ENCODE measurements at places on chromosomes 3 and 15.

DNA sequence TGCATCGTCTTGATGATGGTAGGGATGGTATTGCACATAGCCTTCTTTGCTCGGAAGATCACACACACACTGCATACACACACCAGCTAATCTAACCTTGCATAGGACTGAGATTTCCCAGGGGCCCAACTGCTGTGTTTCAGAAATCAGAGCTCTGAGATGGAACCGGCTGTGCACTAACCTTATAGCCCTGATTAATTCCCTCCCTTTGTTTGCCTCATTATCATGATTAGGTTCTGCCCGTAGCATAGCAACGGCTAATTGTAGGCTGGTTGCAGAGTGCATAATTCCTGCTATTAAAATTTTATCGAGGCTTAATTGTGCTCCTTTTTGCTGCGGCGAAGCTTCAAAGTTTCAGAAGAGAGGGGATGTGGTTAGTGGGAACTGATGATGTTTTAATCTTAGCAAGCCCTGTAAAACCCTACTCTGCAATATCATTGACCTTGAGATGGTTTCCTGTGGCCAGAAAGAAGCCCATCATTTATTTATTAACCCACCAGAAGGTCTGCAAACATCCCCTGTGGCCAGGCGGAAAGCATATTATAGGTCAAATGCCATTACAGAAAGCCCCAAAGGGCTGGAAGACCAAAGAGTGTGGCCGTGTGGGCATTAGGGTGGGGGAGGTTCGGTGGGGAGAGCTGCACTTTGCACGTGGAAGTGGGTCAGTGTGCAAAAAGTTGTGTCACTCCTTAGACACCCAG lies 56.2 kb upstream of the GLCE start:
- DNase-seq: no peak

- no peak for DNase-seq
Measured at GRCh38 chr15:57165992-57166391, 210.3 kb upstream of the CGNL1 start.

GRCh38 chr3:64561325-64561843 lies 126.4 kb downstream of the ADAMTS9 start:
- DNase-seq: peak; percentile 69

DNA sequence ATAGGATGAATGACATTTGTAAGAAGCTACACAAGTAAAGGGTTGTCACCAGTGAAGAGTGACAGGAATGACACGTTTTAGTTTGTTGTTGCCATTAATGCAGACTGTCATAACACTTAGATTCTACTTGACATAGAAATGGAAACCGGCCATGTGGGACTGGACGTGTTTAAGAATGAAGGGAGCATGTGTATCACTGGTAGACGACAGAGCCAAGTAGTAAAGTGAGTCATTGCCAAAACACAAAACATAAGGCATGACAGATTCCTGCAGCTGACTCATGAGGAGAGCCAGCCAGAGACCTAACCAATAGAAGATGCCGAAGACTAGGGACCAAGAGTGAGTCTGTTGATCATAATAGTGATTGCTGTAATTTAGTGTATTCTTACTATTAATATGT lies 106.2 kb upstream of the PLAAT1 start:
- no peak for DNase-seq

DNA sequence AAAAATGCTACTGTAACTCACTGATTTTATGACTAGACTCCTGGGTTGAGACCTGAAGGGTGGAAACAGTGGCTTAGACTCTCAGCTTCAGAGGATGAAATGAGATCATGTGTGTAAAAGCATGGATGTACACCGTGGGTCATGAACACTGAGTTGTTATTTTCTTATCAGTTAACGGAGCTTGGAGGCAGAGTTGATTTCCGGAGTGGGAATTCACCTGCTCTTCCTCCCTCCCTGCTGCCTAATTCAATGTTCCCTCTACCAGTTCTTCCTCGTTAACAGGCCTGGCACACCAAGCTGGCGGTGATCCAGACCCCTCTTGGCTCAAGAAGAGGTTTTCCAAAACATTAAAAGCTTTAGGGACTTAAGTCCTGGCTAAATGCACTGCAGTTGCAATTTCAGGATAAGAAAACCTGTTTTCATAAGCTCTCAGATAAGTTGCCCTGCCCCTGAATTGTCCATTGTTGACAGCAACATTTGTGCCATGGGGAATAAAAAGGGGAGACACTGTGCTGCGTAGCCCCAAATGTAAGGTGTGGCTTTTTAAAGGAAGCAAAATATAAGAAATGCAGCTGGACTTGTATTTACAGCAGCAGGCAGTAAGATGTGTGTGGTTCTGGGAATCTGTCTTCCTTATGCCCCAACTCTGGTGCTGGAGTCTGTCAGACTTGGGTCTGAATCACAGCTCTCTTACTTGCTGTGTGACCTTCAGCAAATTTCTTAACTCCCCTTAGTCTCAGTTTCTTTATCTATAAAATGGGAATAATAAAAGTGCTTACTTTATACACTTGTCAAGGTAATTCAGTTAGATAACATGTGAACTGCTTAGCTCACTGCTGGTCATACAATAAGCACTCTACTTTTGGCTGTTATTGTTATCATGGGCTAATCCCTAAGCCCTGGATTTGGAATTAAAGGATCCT lies 9.9 kb downstream of the PDIA5 start:
- DNase-seq: peak; percentile 92

DNA sequence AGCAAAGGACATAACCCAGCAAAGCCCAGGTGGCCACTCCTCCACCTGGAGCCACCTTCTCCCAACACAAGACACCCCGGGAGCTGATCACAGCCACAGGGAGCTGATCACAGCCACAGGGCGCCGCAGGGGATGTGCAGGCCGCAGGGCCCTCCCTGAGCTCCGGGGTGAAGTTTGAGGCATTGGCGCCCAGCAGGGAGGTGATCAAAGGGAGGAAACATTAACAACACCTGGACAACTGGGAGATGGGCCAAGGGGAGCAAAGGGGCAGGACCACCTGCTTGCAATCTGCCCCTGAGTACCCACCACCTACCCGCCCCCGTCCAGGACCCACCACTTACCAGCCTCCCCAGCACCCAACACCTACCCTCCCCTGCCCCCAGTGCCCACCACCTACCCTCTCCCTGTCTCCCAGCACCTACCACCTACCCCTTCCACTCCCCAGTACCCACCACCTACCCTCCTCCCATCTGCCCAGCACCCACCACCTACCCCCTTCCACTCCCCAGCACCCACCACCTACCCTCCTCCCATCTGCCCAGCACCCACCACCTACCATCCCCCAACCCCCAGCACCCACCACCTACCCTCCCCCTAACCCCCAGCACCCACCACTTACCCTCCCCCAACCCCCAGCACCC lies 2.4 kb downstream of the UROC1 start:
- DNase-seq: no peak

DNA sequence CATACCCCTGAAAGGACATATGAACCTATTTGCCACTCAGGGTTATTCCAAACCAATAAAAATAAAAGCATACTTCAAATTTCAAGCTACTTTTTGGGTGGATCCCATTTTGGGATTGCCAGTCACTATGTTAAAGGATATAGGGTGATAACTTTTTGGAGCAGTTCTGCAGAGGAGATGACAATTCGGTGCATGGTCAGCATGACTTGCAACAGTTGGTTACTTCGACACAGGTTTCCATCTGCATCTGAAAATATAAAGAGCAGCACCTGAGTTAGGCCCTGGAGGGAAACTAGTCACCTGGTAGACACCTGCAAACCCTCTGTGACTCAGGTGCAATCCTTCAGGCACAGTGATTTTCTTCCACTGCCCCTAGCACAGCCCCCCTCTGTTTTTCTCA lies 38.5 kb downstream of the RASGRP1 start:
- DNase-seq: no peak

DNA sequence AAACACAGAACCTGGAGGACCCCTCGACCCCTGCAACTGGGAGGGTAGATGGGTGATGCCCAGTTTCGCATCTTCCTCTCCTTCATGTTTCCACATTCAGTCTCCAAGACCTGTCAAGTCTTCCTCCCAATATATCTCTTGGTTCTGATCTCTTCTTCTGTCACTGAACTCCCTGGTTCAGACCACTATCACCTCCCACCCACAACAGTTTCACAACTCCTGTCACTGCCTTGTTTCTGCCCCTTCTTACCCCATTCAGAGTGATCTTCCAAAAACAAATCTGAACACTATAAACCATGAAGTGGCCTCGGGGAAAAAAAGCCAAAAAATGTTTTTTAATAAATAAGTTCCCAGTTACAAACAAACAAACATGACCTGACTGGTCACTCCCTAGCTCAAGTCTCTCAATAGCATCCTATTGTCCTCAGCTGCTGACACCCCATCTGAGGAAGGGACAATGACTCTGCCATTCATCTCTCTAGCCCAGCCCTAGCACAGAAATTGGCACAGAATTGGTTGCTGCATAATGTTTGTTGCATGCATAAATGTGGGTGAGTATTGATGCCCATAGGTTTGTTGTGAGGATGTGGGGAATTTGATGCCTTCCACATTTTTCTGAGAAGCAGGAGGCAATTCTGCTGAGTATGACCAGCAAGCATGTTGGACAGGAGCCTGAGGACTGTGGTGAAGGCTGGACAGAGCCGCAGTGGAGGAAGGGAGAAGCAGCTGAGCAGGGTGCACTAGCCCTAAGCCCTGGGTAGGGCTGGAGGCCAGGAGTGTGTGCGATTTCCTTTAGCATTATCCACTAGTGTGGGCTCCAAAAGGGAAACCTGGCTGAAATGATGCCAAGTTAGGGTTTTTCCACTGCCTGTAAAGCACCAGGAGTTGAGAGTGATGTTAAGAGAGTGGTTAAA lies 12.2 kb upstream of the XYLB start:
- DNase-seq: no peak

DNA sequence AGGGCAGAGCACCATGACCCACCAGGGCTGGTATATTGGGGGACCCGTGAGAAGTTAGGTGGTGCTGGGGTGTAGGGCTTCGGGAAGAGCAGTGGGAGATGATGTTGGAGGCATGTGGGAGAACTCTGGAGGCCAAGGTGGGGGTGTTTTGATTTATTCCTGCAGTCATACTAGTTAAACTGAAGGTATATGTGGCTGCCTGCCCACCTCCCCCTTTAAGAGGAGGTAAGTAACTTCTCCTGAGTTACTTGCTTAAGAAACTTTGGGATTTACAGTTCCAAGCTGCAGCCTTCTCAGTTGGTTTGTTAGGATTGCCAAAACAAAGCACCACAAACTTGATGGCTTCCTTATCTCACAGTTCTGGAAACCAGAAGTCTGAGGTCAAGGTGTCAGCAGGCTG lies 73.1 kb upstream of the AGBL1 start:
- no peak for DNase-seq

GRCh38 chr3:112685420-112685819 lies 44.5 kb upstream of the CCDC80 start:
- DNase-seq: no peak

- DNase-seq: no peak
Measured at GRCh38 chr3:127237835-127238234, 44.9 kb downstream of the PRR23E start.

GRCh38 chr3:75737831-75738493 lies 47.4 kb downstream of the ZNF717 start:
- no peak for DNase-seq

GRCh38 chr3:151896246-151897012 lies 23.0 kb downstream of the SUCNR1 start:
- no peak for DNase-seq

DNA sequence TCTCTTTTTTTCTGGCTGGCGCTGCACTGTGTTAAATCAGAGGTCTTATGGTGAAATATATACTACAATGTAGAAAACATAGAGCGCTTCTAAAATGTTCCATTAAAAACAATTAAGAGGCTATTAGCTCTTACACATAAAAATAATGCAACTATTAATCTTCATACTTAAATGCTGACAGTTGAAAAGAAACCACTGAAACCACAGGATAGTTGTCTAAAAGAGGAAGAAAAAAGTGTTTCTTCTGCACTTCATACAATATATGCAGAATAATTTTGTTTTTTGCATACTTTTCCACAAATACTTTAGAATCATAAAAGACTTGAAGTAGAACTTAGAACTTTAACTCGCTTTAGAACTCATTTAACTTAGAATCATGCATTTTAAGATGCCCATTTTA lies 170.5 kb downstream of the PYDC2 start:
- DNase-seq: no peak

- DNase-seq: no peak
Measured at GRCh38 chr3:156816091-156816793, 9.9 kb upstream of the LEKR1 start.

- peak; percentile 78 for DNase-seq
Measured at GRCh38 chr3:123584284-123584987, 417 bp downstream of the HACD2 start.

DNA sequence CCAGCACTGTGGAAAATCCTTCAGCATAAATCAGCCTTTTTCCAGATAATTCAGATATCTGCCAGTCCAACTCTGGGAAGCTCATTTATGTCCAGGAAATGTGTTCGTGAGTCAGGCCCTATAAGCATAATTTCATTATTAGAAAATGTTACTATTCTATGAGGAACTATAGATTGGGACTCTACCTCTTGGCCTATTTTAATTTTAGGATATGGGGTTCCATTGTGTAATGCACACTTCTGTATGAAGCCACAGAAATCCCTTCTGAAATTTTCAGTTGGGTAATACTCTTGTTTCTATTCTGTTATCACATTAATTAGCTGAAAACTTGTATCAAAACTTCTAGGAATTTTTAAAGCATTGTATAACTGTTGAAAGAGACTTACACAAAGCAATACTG lies 43.9 kb upstream of the IL12A start:
- no peak for DNase-seq

GRCh38 chr3:27713435-27714145 lies 8.5 kb downstream of the EOMES start:
- no peak for DNase-seq

- peak; percentile 50 for DNase-seq
Measured at GRCh38 chr15:84398763-84399701, 163.5 kb downstream of the GOLGA6L4 start.

DNA sequence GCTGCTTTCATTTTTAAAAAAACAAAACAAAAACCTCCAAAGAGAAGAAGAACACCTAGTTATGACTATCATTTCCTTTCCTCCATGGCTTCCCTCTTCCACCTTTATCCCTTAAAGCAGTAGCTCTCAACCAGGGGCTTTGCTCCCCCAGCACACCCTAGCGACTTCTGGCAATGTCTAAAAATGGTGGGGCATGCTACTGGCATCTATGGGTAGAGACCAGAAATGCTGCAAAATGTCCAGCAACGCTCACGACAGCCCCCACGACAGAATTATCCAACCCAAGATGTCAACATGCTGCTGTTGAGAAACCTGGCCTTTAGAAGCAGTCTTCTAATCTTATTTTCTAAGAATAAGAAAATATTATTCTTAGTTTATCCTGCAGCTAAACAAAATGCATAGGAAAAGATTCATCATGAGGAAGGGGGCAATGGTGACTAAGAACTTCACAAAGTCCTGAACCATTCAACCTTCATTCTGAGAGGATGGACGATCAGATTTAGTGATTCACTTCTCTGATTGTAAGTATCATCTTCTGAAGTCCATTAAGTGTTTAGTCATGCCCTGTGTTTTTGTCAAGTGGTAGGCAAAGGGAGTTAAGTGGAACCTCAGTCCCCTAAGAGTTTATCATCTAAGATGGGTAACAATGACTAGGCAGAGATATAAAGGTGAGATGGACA lies 81.7 kb downstream of the CCNL1 start:
- no peak for DNase-seq

GRCh38 chr15:35299059-35299735 lies 214.1 kb upstream of the NANOGP8 start:
- DNase-seq: no peak
